8988T (cell line): ENCODE measurements at places on chromosomes 7 and 10.

- no peak for DNase-seq
These were observed 56.1 kb upstream of the PDLIM1 start for GRCh38 chr10:95346715-95347401.

GRCh38 chr7:130655286-130655685 lies 13.3 kb downstream of the COPG2 start:
- DNase-seq = no peak

GRCh38 chr7:115042596-115042995 lies 120.7 kb downstream of the MDFIC start:
- DNase-seq = no peak

GRCh38 chr7:124943472-124943871 lies 13.8 kb upstream of the POT1 start:
- DNase-seq = no peak

- DNase-seq = no peak
These were observed 196.7 kb downstream of the SEMA3E start for GRCh38 chr7:83452256-83452655.

GRCh38 chr7:85286446-85286845 lies 99.6 kb upstream of the SEMA3D start:
- no peak for DNase-seq

DNA sequence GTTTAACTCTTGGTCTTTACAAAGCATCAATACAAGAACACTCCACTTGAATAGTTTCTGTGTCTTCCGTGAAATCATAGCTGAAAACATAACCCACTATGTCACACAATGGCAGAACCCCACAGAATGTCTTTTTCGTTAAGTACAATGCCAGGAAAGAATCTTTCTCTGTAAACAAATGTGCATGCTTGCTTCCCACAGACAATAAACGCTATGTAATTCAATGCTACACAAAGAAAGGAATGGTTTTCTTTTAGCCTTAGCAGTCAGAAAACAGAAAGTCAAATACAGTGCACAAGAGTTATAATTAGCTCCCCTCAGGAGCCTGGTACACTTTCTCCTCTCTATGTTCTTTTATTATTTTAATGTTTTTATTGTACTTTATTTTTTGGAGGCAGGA lies 186.1 kb downstream of the SRPK2 start:
- DNase-seq = no peak

DNA sequence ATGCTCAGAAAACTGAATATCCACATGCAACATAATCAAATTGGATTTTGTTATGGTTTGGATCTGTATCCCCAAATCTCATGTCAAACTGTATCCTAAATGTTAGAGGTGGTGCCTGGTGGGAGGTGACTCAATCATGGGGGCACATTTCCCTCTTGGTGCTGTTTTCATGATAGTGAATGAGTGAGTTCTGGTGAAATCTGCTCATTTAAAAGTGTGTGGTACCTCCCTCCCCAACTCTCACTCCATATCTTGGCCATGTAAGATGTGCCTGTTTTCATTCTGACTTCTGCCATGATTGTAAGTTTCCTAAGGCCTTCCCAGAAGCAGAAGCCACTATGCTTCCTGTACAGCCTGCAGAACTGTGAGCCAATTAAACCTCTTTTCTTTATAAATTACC lies 239.6 kb upstream of the KLF14 start:
- no peak for DNase-seq

DNA sequence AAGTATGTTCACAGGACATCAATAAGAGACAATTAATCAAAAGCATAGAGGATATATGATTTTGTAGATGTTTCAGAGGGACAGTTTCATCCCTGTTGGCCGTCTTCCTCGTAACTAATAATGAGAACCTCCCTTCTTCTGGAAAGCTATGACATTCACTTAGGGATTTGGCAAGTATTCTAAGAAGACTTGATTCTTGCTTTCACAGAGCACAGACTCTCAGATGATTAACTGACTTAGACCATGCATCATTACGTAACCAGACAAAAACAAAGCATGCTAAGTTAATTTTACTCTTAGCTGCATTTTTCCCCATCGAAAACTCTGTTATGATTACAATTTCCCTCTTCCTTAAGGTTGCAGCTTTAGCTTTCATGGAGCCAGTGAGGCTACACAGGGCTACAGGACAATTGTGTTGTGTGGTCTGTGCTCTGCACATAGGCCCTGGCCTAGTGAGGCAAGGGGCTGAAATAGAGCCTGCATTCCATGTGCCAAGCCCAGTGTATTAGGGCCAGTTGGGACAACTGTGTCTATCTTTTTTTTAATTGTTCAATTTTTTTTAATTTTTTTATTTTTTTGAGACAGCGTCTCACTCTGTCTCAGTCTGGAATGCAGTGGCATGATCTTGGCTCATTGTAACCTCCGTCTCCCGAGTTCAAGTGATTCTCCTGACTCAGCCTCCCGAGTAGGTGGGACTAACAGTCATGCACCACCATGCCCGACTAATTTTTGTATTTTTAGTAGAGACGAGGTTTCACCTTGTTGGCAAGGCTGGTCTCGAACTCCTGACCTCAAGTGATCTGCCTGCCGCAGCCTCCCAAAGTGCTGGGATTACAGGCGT lies 105.3 kb downstream of the PLXDC2 start:
- DNase-seq = no peak

- DNase-seq = no peak
These were observed 318.5 kb downstream of the GPR158 start for GRCh38 chr10:25493122-25493893.

DNA sequence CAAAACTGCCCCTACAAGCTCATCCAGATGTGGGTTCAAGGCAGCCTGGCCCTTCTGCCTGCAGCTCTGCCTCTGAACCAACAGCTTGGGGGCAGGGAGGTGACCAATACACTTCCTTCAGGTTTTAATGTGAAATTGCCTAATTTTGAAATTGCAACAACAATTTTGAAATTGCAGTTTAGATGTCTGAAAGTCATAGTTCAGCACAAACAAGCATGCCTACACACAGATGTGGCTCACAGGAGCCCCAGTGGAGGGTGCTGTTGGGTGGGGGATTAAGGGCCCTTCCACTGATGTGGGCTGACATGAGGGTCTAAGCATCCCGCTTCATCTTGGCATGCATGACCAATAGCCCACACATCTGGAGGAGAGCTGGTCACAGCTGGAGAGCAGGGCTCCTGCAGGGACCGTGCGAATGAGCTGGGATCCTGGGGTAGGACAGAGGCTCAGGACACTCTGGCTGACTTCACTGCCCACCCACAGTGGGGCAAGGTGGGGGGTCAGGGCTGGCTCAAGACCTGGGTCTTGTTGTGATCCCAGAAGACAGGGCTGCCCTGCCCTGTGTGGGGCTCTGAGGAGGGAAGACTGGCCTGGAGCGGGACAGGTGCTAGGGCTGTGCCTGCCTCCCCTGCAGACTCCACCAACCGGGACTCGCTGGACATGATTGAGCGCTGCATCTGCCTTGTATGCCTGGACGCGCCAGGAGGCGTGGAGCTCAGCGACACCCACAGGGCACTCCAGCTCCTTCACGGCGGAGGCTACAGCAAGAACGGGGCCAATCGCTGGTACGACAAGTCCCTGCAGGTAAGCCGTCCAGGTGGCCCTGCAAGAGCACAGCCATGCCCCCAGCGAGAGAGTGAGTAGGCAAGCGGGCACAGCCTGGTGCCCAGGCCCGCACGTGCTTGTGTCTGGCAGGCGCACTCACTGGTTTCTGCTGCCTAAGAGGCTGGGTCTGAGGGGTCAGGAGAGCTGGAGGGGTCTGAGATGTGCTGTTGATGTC lies 32.3 kb downstream of the CHAT start:
- DNase-seq = no peak
